ENCODE measurements at places on chromosomes 6 and 20.
A peak's percentile ranks its signal among the peaks of the same experiment; 100 is the strongest.

- no peak for DNase-seq
Observed at GRCh38 chr20:4516876-4517275, 204.8 kb upstream of the PRND start.

DNA sequence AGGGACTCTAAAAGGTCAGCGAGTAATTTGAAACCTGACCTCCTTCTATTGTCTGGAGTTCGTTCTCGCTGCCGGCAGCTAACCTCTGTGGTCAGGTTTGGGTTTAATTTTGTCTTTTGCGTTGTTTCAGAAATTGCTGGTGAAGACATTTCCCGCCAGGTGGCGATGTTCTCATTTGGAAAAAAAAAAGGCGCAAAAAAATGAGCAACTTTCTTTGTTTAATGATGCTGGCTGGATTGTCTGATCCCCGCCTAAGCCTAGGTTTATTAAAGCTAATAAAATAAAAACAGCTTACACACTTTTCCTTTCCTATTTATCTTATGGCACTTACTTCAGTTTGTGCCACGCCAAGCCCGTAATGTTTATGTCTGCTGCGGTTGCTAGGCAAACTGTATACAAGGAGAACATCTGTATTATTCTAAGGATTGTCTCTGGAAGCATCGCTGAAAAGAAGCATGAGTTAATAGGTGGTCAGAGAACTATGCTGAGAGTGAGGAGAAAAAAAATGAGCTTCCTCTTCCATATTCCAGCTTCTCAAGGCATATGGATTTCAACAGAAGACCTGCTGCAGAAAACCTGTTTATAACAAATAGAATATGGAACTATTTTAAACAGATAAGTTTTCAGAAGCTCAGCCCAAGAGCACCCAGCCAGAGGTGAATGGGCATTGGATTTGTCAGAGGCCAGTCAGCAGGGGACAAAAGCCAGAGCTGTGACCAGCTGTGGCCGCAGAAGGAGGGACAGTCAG, 205.7 kb downstream of the DOK5 start:
- DNase-seq = no peak

DNA sequence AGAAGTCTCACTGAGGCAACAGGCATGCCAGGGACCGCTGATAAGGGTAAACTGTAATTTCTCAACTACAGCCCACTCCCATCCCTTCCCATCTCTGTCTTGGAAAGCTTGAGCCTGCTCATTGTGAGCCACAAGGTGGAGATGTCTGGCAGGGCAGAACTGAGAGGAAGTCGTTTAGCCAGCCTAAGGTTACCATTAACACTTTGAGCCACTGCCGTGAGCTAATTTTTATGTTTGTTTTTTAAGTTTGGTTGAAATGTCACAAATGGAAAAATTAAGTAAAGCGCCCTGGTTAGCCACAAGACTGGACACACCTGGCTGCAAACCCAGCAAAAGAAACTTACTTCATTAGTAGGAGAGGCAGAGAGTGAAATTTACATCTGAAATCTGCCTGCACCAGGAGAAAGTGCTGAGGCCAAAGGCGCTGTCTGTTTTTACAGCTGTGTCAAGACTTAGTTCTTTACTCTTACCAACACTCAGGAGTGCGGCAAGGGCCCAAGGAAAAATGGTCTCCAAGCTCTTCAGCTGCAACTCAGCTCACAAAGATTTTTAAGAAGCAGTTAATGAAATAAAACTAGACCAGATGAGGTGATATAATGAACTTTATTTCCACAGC, 50.0 kb upstream of the FAM83C start:
- DNase-seq = no peak

- DNase-seq = no peak
Observed at GRCh38 chr20:18754030-18754652, 59.4 kb upstream of the SCP2D1 start.

- DNase-seq = peak; percentile 57
Observed at GRCh38 chr20:34891166-34892062, 15.0 kb downstream of the ACSS2 start.

- DNase-seq = no peak
Observed at GRCh38 chr6:168527451-168528210, 86.6 kb downstream of the SMOC2 start.

GRCh38 chr6:32886681-32887383, 32.8 kb downstream of the PSMB9 start:
- peak; percentile 20 for DNase-seq

DNA sequence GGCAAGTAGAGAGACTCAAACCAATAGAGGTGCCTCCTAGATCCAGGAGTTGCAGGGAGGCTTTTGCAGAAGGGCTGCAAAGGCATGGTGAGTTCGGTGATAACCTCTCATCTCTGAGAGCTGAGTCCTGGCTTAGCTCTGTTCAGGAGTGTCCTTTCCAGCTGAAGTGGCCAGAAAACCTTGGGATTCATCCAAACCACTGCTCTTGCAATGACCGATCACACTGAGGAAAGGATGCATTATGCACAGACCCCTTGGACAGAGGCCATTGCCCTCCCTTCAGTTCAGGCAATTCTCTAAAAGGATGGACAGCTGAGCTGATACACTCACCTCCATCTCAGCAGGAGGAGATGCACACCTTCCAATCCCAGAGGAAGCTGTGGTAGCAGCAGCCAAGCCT, 158.8 kb upstream of the ENPP5 start:
- DNase-seq = no peak

- no peak for DNase-seq
Observed at GRCh38 chr6:144252259-144252658, 32.9 kb upstream of the UTRN start.

GRCh38 chr6:147515327-147515726, 6.8 kb downstream of the SAMD5 start:
- no peak for DNase-seq

DNA sequence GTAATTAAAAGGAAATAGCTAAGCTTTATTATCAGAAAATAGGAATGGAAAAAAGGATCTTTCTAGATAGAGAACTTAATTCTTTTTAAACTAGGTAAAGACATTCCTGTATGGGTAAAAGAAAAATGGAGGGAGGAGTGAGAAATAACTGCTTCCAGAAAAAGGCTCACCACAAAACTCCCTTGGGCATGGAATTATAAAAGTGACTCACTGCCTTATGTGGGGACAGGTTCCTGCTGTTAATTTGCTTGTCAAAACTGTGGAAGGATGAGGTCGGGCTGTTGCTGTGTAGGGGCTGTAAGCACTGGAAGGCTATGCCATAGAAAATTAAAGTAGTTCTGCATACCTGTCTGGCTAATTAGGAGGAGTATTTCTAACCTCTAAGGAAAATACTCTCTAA, 158.7 kb downstream of the UBE3D start:
- no peak for DNase-seq

GRCh38 chr6:8914700-8915099, 479.4 kb upstream of the SLC35B3 start:
- no peak for DNase-seq

DNA sequence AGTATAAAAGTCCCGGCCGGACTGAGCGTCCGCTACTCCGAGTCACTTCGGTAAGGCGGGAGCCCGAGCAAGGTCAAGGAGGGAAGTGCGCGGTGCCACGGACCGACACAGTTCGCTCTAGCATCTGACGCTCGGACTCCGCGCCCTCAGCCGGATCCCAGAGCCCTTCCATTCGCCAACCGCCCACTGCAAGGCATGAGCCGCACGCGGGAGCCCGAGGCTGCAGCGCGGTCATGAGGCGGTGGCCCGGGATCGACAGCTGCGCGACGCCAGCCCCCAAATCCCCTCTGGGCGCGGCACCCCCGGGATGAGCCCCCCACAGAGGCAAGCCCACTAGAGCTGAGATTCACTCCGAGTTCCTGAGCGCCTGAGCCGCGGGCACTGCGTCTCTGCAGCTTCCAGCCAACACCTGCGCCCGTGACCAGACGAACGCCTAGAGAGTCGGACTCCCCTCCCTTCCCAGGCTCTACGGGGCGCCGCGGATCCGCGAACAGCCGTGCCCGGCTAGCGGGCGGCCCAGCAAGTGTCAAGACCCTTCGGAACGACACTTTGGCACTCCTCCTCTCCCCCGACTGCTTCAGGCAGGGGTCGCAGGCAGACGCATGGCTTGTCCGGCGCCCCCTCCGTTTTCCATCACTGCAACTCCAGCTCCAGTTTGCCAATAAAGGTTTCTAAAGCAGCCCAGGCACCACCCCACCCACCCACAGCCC, 725 bp upstream of the ISM1 start:
- no peak for DNase-seq

GRCh38 chr20:6892724-6893123, 125.2 kb downstream of the BMP2 start:
- no peak for DNase-seq

DNA sequence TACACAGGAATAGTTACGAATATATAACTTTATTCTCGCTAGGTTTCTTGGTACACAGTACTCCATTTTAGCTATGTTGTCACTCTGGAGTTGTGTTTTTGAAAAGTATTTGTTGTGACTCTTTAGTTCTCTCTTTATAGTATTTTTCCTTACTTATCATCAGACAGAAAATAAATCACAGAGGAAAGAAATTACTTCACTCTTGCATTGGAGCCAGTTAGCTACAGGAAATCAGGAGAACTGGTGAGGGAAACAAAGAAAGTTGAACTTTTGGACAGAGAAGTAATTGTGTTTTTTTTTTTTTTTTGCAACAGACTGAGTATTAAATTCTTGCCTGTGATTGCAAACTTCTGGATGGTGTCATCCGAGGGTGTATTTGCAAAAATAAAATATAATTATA, 33.9 kb downstream of the DSE start:
- no peak for DNase-seq

DNA sequence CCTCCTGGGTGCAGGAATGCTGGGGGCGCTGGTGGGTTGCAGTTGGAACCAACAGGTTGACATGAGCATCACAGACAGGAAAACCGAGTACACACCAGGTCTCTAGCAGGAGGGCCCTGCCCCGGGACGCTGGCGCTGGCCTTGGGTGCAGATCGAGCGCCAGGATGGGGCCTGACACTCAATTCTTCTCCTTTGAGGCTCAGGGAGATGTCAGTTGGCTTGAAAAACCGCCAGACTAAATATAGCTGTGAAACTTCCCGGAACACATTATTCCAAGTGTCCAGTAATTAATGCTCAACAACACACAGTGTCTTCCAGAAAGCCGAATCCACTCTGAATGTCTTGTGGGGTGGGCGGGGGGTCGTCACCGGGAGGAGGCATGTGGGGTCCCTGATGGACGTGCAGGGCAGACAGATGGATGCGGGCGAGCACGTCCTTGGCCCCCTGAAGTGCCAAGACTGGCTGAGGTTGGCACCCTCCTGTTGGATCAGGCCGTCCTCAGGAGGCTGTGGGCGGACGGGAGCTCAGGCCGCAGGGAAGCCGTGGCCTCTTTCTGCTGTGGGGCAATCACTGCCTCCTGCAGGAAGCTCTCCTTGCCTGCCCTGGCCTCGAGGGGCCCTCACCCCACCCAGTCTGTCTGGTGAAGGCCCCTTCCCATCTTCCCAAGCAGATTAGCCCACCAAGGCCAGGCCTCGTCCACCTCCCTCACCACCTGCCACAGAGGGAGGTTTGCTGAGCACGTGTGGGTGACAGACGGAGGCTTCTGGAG, 19.4 kb upstream of the GATA5 start:
- no peak for DNase-seq

- no peak for DNase-seq
Observed at GRCh38 chr20:3743251-3743650, 10.8 kb downstream of the HSPA12B start.

DNA sequence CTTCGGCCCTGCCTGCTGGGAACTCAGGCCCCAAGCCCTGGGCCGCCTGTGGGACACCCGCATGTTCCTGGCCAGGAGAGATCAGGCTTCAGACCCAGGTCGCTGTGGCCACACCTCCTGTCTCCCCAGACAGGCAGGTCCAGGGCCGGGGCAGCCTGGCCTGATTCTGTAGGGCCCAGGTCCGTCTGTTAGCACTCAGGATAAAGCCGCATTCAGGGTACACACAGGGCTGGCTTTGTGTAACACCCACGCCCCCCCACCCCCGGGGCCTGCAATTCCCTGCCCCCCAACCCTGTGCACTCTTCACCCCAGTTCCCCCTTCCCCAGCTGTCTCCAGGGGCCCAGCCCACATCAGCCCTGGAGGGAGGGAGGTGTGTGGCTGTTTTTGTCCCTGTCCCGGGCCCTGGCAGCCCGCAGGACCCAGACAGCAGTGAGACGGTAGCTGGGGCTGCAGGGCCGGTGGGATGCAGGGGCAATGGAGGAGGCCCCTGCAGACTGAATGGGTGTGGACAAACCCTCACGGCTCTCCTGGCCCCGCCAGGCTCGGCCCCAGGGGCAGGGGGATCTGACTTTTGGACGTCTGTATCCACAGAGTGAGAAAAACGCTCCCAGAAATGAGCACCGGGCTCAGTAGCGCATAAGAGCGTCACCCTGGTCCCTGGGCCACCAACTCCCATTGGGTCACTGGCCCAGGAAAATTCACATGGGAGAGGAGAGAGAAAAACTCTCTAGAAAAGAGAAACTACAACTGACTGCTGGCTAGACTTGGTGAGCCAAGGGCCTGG, 42.4 kb upstream of the ZBP1 start:
- no peak for DNase-seq

- DNase-seq = peak; percentile 46
Observed at GRCh38 chr20:6829510-6830116, 62.1 kb downstream of the BMP2 start.

DNA sequence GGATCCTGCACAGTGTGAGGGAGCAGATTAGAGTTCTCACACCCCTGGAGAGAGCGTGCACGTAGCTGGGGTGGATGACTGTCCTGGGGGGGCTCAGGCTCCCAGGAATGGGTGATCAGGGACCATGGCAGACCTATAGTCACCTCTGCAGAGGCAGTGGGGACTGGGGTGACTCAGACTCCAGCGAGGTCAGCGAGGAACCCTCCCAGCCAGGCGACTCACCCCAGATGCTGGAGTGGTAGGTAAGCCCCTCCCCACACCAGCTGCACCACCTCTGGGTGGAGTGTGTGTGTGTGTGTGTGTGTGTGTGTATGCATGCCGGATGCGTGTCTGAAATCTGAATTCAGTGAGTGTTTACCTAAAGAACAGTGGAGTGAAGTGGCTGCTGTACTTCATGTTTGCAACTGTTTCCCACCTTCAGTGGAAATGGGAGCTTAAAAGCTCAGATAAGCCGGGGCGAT, 17.4 kb upstream of the GTSF1L start:
- no peak for DNase-seq

DNA sequence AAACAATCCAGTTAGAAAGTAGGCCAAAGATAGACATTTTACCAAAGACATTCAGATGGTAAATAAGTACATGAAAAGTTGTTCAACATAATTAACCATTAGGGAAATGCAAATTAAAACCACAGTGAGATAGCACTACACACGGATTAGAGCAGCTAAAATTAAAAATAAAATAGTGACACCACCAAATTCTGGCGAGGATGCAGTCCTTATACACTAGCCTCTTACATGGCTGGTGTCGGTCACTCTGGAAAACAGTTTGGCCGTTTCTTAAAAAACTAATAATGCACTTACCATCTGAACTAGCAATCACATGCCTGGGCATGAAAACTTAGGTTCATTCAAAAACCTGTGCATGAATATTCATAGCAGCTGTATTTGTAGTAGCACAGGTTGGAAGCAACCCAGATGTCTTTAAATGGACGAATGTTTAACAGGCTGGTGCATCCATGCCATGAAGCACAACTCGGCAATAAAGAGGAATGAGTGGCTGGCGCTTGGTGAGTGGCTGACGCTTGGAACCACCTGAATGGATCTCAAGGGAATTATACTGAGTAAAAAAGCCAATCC, 77.0 kb downstream of the FAM120B start:
- no peak for DNase-seq
